ENCODE measurements at places on chromosomes 16 and 17.

DNA sequence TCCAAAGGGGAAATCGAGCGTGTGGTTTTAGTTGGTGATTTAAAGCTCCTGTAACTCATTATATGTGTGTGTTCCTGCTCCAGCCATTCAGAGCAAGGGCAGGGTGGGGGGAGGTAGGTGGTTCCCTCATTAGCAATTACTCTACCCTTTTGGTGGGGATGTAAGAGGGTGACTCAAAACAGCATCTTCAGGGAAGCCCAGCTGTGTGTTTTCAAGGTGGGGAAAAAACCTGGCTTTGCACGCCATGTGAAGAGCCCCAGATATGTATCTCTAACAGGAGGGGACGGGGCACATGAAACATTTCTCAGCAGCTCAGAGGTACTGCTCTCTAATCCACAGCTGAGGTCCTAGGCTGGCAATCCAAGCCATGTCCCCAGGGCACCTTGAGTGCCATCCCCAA, 241.3 kb upstream of the ZFHX3 start:
- no peak for DNase-seq

GRCh38 chr17:81909966-81910839, 996 bp downstream of the PCYT2 start:
- no peak for DNase-seq

DNA sequence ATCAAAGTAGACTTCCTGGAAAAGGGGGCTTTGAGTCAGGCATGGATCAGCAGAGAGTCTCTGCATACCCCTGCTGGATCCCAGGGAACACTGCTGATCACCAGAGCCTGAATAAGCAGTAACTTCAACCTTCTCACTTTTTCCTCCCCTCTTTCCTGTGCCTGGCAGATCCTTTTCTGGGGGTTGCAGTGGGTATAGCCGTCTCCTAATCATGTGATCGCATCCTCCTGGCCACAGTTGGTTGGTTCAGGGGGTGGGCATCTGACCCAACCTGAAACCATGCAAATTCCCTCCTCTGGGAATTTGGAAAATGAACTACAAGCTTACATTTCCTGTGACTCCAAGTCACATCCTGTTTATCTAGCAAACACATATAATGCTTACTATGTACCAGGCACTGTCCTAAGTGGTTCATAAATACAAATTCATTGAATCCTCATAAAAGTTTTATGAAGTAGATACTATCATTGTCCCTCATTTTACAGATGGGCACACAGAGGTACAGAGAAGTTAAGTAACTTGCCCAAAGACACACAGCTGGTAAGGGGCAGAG, 120.3 kb downstream of the AXIN2 start:
- DNase-seq: no peak

- no peak for DNase-seq
Measured at GRCh38 chr16:65958086-65958485, 408.4 kb upstream of the CDH5 start.

DNA sequence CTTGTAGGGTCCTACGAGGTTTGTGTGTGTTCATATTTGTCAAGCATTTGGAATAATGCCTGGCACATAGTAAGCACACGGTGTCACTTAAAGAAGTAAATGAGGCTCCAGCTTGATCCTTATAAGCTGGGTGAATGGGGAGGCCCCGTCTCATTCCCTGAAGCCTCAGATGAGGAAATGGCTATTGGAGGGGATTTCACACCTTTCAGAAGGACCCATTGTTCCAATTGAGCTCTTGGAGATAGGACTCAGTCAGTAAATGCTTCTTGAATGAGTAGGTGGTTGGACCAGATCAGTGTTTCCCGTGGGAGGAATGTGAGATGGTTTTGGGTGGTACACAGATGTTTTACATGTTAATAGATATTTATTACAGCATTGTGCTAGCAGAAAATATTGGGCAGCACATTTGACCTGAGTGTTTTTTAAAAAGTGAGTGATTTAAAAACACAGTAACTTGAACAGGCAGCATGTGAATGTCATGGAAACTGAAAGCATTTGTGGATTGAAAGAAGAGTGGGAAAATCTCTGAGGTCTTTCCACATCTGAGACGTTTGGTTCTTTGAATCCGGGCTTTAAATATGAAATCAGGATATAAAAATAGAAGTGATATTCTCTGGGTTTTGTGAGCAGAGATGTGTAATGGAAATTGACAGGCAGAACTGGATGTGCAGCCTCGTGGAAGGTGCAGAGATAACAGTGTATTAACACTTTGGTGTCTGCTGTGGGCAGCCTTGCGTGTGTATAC, 36.4 kb upstream of the ARHGAP17 start:
- DNase-seq: no peak

- DNase-seq: peak; percentile 61
Measured at GRCh38 chr17:80991645-80992076, at the start of gene CHMP6. TSS of gene CHMP6 (plus strand) at chr17:80991841. CDS start at chr17:80991919, 78 bp downstream.

- DNase-seq: no peak
Measured at GRCh38 chr16:11274964-11275363, 1.3 kb downstream of the PRM2 start.

GRCh38 chr17:33927732-33928133, 327.4 kb upstream of the CCL2 start:
- DNase-seq: peak; percentile 2

DNA sequence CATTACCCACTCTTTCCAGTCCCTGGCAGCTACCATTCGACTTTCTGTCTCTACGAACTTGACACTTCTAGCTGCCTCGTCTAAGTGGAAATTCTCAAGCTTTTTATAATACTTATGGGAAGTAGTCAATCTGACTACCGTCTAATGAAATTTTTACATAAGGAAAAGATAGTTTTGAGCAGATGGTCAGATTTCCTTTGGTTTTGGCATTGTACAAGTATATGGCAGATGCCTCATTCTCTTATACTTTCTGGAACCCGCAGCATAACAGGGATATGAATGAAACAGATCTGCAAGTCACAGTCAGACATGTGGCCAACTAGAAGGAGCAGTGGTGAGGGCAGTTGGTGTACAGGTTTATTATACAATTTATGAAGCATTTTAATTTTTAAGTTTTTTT, 146.0 kb downstream of the PITPNC1 start:
- no peak for DNase-seq

DNA sequence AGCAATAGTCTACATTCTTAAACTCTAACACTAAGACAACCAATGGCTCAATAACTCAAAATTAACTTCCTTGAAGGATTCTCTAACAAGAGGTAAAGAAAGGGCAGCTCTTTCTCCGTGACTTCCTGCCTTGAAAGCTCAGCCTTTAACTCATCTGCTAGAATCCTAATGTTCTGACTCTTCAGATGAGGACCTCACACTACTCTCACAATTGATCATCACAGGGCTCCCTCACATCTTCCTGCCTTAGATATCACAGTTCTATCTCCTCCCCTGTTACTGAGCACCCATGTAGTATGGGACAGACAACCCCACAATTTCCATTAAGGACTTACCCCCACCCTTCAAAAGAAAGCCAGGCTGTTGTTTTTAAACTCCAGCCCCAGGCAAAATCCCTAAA, 33.5 kb downstream of the SMURF2 start:
- DNase-seq: no peak

DNA sequence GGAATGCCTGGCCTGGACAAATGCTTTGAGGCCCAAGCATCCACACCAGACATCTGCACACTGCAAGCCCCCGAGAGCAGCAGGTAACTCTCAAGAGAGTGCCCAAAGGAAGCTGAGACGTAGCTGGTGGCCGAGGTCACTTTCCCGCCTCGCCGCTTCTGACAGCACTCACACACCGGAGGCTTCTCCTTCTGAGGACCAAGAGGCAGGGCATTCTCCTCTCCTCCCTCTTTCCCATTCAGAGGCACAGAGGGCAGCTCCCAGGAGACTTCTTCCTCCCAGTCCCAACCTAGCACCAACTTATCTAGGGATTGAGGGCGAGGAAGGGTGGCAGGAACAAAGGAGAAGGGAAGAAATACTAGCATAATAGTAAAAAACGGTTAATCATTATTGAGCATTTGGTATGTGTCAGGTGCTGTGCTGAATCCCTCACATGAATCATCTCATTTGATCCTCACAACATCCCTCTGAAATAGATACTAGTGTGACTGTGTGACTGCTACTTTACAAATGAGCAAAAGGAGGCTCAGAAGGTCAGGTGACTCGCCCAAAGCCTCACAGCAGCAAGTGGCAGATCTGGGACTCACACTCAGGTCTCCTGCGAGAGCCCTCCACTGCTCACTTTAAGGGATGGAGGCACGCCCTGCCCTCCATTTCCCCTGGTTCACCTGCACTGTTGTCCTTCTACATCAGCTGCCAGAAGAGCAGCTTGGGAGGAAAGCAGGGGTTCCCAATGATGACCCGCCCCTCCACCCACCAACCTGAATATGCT, 41.8 kb downstream of the MYO18A start:
- DNase-seq: peak; percentile 53

GRCh38 chr17:9021992-9022572, 772 bp downstream of the NTN1 start:
- DNase-seq: no peak

- DNase-seq: no peak
Measured at GRCh38 chr16:19075511-19075910, 8.1 kb downstream of the COQ7 start.

GRCh38 chr16:57548408-57548807, 6.0 kb downstream of the ADGRG5 start:
- no peak for DNase-seq

DNA sequence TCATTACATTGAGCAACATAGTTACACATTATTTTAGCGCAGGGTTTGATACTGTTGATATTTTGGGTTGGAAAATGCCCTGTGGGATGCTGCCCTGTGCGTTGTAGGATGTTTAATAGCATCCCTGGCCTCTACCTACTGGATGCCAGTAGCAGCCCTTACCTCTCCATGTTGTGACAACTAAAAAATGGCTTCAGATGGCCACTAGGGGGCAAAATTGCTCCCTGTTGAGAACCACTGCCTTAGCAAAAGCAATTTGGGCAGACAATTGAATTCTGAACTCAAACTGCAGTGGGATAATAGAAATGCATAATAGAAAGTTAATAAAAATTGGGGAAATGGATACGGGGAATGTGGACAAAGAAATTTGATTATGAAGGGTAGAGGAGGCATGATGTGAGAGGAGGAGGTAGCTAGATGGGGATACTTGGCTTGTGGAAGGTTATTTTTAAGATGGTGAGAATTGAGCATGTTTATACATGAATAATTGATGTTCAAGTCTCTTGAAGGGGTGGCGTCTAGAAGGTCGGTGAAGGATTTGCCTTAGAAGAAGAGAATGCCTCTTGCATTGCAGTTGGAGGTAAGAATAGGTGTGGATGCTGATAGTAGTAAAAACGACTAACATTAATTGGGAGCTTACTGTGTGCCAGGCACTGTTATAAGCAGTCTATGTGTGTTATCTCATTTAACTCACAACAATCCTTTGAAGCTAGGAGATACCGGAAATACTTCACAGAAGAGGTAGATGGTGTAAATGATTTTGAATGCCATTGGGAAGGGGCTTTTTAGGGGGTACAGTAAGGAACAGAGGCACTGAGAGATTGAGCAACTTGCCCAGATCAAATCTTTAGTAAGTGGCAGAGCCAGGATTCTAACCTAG, 19.0 kb downstream of the HEATR9 start:
- peak; percentile 78 for DNase-seq

DNA sequence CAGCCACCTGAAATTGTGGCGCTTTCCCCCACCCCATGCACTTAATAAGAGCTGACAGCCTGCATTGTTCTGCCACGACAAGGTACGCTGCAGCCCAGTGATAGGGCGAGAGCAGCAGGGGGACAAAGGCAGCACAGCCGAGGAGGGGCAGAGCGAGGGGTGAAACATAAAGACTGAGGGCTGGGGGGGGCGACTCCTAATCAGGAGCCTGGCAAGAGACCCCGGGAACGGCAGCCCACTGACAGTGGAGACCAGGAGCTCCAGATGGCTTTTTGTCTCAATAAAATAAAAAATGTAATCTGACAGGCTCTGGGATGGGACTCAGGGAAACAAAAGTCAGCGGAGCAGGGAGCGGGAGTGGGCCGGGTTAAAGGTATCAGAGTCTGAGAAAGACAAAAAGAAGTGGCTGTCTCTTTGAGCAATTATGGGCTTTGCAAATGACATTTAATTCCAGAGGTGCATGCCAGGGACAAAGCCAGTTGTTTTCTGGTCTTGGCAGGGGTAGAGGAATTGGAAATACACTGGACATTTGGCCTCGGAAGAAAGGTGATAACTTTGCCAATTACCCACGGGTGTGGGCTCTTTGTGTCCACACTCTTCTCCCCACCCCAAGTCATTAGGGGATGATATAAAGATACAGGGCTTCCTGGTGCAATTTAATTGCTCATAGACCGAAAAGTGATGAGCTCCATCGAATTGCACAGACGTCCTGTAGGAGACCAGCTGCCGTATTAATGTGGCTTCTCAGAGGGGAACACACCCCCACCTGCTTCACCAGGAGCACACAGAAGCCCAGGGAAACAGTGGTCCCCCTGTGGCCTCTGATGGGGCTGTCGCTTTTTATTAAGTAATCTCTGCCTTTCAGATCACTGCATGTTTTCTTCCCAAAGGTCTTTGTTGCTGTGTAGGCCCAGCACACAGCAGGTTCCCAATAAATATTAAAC, 17.6 kb upstream of the CCDC182 start:
- no peak for DNase-seq

- no peak for DNase-seq
Measured at GRCh38 chr16:11411059-11411550, 65.8 kb downstream of the RMI2 start.

GRCh38 chr17:37570527-37571093, 38.6 kb downstream of the SYNRG start:
- peak; percentile 58 for DNase-seq

DNA sequence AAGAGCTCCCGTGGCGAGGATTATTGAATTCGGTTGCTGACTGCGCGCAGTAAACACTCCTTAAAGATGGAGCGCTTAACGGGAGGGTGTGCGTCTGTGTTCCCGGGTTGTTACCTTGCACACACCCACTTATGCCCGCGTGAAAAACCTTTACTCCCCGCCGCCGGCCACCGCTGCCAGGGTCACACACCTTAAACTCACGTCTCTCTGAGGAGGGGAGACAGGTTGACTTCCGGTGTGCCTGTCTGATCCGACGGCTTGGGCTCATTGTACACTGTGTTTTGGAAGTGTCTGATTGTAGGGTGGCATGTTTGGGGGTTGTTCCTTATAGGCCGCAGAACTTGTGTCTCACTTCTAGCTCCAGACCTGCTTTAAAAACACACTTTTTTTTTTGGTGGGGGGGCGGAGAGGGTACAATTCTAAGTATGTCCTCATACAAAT, 66.8 kb downstream of the KPNA2 start:
- DNase-seq: no peak

DNA sequence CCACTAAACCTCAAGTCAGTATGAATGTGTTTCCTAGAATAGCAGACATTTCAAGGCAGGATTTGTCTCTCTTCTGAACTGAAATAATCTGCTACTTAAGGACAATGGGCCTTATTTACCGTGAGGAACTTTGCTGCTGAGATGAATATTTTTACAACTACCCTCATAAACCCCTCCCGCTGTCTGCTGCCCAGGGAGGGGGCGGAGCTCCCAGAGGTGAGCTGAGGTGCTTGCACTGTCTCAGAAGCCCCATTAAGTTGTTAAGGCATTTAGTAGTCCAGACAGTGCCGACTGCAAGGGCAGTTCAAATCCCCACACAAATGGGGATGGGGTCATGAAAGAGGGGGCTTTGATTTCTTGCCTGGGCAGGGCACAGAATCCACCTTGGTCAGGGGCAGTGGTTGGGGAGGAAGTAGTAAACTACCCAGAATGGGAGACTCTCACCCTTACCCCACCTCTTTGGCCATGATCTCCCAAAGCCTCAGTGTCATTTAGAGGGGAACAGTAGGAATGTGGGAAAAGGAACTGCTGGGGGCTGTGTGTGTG, 19.2 kb downstream of the HNF1B start:
- no peak for DNase-seq

- peak; percentile 84 for DNase-seq
Measured at GRCh38 chr17:78176548-78177025, 8.2 kb downstream of the SYNGR2 start.

GRCh38 chr16:2027024-2028010, 615 bp downstream of the NHERF2 start:
- peak; percentile 38 for DNase-seq

GRCh38 chr17:38352245-38353085, 821 bp downstream of the SOCS7 start:
- DNase-seq: peak; percentile 48
